ENCODE measurements at places on chromosomes 1 and 21.

- no peak for DNase-seq
Measured at GRCh38 chr21:42657676-42658319, 4.4 kb downstream of the PDE9A start.

DNA sequence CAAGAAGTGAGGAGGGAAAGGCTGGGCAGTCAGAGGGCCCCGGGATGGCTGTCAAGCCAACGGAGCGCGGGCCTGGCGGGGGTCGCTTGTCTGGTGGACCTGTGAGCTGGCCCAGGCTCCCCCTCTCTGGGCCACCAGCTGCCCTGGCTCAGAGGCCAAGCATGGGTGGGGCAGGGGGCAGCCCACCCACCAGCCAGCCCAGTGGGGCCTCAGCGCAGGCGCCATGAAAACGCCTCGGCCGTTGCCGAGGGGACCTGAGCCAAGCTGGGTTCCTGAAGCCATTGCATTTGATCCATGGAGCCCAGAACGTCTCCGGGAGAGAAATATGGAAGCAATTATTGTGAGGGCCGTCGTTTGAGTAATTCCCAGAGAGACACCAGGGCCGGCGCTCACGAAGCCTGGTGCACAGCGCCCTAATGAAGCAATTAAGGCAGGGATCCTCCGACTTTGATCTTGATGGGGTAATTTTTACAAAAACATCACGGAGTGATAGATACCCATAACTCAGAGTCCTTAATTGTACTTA is 90.5 kb upstream of the TTC34 start:
- no peak for DNase-seq

- DNase-seq, result no peak
Measured at GRCh38 chr1:156153362-156153761, at the start of gene SEMA4A. Gene SEMA4A (plus strand): TSS chr1:156153585. CDS start chr1:156154579, 994 bp downstream.

DNA sequence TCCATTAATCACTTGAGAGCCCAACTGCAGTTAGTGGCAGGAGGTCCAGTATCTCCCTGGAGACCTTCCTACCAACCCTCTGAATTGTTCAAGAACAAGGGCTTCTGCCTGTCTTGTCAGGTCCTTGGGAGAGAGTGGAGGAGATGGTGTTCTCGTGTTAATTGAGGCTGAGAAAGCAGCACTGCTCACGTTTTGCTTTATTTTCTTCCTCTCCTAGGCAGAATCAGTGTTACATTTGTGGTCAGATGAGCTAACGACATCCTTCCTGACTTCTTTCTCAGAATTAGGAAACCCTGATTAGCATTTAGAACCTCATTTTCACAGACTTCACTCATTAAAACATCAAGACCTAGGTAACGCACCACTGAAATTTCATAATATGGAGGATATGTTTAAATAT is 26.4 kb upstream of the LRIG2 start:
- no peak for DNase-seq

GRCh38 chr1:157724537-157725220 is 24.1 kb upstream of the FCRL3 start:
- DNase-seq, result no peak

GRCh38 chr1:81238129-81238528 is 562.6 kb upstream of the ADGRL2 start:
- DNase-seq, result no peak

DNA sequence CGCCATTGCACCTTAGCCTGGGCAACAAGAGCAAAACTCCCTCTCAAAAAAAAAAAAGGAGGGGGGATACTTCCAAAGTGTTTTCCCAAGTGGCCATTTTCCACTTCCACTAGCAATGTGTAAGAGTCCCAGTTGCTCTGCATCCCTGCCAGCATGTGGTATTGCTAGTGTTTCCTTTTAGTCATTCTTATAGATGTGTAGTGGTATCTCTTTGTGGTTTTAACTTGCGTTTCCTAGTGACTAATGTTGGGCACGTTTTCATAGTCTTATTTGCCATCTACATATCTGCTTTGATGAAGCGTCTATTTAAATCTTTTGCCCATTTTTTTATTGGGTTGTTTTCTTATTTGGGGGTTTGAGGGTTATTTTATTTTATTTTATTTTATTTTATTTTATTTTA is 31.1 kb downstream of the INAVA start:
- DNase-seq, result no peak

DNA sequence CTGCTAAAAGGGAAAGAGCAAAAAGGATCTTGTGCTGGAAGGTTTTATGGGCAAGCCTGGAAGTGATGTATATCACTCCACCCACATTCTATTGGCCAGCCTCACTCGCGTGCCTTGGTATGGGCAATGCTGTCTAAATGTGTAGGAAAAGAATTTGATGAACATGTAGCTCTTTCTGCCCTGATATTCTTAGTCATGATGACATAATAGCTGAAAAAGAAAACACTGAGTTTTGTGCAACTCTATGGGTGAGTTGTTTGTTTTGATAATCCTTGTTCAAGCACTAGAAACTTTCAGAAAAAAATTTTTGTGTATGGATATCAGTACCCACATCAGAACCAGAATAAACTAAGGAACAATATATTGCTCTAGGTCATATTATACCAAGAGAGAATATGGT is 231.5 kb upstream of the ST6GALNAC5 start:
- no peak for DNase-seq

GRCh38 chr1:19762175-19762779 is 37.4 kb downstream of the TMCO4 start:
- peak; percentile 9 for DNase-seq

GRCh38 chr21:41885341-41886024 is 6.3 kb upstream of the PRDM15 start:
- DNase-seq, result no peak

DNA sequence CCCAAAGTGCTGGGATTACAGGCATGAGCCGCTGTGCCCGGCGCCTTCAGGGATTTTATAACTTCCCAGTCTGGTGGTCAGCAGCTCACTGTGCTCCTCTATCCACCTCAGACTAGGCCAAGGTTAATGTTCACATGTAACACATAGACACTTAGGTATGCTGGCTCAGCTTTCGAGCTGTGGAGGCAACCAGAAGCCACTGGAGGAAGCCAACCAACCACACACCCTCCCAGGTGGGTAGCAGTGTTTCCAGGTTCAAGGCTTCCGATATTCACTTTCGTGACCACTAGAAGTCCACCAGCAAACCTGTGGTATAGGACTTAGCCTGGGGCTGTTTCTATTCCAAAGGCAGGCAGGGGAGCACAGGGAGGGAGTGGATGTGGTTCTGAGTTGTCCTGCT is 255.9 kb upstream of the KIAA0040 start:
- DNase-seq, result no peak

DNA sequence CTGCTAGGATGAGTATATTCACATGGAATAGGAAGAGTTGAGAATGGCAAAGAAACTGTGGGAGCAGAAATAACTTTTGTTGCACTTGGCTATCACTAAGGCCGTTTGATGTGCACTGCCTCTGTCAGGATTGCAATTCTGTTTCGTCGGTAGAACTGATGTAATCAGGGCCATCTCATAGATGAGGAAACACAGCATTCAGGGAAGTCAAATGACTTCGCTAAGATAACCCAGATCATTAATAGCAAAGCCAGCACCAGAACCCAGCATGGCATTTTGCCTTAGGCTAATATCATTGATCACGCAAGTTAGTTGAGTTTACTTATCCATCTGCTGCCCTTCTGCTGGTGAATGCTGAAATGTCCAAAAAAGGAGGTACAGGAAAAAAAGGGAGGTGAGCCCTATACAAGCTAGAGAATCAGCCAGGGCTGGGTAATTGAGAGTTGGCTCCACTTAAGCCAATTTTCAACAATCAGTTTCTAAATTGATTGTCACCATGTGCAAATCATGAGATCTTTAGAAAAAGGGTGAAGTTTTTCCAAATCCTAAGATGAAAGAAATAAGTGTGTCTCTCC is 7.6 kb downstream of the RASSF5 start:
- DNase-seq, result no peak
